Caco-2 (cell line): ENCODE measurements at places on chromosomes 5 and 9.

DNA sequence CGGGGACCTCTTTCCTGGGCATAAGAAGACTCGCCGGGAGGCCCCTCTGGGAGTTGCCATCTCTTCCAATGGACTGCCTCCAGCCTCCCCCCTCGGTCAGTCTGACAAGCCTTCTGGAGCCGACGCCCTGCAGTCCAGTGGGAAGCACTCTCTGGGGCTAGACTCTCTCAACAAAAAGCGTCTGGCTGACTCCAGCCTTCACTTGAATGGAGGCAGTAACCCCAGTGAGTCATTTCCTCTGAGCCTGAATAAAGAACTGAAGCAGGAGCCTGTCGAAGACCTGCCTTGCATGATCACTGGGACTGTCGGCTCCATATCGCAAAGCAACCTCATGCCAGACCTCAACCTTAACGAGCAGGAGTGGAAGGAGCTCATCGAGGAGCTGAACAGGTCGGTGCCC lies 28.4 kb upstream of the LTC4S start:
- no peak for DNase-seq

- DNase-seq, result no peak
Measured at GRCh38 chr9:97633859-97634490, 354 bp downstream of the NCBP1 start.

DNA sequence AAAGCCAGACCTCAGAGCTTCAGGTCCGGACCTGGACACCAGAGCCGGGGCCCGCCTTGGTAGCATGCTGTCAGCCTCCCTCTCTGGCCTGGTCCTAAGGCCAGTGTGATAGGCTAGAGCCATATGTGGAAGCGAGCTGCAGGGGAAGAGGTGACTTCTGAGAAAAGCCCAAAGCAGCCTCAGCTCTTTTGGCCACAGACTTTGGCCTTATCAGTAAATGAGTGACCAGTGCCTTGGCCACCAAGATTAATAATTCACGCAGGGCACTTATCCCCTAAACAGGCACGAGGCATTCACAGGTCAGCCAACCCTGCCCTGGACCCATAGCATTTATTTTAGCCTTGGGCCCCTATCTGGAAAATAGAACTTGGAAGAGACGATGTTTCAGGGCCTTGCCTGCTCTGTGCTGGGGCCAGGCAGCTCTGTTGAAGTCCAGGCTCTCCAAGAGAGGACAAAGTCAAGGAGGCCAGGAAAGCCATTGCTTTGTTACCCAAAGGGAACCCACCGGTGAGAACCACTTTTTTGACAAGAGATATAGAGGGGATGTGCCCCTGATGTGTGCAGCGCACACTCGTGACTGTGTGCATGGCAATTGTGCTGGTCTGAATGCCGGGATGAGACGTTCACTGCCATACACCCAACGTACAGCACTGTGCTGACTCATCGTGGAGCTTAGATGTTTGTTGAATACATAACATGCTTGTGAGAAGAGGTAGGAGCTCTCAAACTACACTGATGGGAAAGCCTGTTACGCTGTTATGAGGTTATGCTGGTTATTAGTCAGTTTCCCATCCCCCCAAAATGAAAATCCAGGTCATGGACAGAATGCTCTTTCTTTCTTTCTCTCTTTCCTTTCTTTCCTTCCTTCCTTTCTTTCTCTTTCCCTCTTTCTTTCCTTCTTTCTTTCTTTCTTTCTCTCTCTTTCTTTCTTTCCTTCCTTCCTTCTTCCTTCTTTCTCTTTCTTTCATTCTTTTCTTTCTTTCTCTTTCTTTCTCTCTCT lies 5.0 kb upstream of the SLC34A1 start:
- DNase-seq, result peak; percentile 89

- DNase-seq, result peak; percentile 87
Measured at GRCh38 chr5:125017796-125018195, 271.4 kb upstream of the ZNF608 start.

DNA sequence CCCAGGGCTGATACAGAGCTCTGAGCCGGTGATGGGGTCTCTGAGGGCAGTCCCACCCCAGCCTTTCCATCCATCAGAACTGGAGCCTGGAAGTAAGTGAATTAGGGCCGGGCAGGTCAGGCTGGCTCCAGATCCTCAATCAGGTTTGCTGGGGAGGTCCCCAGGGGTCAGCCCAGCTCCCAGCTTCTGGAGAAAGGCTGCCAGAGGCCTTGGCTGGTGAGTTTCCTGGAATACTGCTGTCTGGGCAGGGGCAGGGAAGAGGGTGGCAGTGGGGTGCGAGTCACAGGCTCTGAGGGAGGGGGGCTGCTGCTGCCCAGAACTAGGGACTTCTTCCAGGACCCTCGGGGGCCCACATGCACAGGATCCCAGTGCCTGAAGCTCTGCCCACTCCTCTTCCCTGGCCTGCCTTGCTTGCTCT lies 200.6 kb upstream of the MVB12B start:
- no peak for DNase-seq

DNA sequence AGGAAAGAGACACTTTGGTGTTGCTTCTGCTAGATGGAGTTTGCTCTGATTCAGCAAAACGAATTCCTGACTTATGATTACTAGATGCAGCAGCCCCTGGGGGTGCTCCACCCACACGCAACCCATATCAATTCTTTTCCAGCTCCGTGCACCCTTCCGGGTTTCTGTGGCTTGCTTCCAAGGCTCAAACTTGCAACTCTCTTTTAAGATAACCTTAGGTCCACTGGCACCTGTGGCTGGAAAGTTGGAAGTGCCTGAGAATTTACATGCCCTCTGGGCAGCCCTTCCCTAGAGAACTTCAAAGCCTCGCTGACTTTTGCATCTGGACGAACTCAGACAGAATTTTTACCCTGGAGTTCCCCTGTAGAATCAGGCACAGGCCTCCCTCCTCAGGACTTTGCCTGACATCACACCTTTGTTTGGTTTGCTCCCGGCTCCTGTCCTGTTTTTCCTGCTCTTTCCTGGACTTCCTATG lies 224.9 kb downstream of the SNX18 start:
- DNase-seq, result peak; percentile 75

- DNase-seq, result no peak
Measured at GRCh38 chr5:1840071-1840547, 38.9 kb downstream of the NDUFS6 start.

DNA sequence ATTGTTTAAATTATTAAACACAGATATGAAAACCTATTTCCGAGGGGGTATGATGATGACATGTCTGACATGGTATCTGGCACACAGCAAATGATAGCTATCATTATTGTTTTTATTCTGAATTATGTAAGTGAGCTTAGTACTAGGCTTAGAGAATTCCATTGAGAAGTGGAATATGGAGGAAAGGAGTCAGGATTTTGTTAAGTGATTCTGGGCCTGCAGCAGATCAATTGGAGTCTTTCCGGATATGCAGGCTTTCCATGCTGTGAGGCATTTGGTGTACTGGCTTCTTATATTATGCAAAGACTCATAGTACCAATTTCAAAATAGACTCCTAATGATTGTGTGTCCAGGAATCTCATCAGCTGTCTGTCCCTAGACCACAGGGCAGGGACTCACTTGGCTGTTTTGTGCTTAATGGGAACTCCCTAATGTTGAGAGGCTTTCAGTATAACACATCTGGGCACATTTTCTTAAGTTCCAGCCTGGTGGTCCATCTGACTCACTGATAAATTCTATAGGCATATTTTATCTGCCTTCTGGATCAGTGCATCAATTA lies 180.0 kb upstream of the KLF9 start:
- DNase-seq, result no peak

- peak; percentile 35 for DNase-seq
Measured at GRCh38 chr5:160289721-160290120, 22.6 kb downstream of the CCNJL start.

DNA sequence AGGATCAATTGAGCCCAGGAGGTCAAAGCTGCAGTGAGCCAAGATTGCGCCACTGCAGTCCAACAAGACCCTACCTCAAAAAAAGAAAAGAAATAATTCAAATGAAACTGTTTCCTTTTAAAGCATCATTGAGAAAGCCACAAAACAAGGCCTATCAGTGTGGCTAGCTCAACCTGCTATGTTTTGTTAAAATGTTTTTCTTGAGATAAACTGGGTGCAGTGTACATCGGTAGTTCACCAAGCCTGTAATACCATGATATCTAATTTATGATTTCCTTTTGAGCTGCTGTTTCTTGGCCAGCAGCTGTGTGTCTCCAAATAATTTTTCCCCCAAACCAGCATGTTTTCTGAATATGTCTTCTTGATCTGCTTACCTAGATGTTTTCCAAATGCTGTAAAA lies 97.3 kb upstream of the GOLGA1 start:
- DNase-seq, result no peak

DNA sequence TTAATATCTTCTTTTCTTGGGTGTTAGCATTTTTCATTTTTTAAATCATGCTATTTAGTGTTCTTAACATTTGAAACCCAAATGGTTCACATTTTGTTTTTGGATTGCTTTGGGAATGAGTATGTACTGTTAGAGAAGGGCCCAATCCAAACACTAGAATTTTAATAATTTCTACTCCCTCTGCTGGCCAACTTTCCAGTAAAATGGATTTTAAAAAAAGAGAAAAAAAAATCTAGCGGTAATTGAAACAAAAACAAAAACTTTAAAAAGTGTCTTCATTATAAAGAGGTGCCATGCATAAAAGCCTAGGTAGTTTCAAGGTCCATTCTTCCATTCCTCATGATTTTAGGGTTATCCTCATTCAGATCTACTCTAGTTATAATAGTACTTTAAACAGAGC lies 32.1 kb upstream of the RICTOR start:
- no peak for DNase-seq

- DNase-seq, result no peak
Measured at GRCh38 chr5:108508979-108509378, 127.1 kb upstream of the FBXL17 start.

DNA sequence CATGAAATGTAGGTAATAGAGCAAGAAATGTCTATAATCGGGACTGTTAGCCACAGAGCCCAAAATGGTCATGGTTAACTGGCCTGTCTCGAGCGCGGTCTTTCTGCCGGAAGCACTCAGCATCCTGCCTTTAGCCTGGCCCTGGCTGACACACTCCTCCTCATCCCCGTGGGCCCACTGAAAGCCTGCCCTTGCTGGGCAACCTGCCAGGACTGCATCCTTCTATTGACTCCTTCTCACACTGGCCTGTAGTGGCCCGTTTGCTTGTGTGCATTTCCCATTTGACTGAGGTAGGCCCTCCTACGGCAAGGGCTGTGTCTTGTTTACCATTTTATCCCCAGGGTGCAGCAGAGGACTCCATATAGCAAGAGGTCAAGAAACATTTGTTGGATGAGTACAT lies 215.7 kb downstream of the ATPSCKMT start:
- DNase-seq, result no peak

DNA sequence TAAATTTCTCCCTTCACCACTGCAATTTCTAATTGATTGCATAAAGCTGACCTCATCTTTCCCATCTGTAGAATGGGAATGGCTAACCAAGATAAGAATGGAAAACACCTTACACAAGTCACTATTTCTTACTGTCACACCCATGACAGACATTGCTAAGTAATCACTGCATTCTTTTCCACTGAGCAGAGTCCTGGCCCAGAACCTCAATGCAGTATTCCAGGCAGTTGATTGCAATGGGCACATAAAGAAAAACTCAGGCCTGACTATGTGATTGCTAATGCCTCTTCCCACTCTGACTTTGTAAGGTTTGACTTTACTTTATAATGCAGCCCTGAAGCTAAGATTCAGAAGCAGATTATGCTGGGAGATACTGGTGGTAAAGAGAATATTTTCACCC lies 29.3 kb downstream of the TRIM32 start:
- no peak for DNase-seq

DNA sequence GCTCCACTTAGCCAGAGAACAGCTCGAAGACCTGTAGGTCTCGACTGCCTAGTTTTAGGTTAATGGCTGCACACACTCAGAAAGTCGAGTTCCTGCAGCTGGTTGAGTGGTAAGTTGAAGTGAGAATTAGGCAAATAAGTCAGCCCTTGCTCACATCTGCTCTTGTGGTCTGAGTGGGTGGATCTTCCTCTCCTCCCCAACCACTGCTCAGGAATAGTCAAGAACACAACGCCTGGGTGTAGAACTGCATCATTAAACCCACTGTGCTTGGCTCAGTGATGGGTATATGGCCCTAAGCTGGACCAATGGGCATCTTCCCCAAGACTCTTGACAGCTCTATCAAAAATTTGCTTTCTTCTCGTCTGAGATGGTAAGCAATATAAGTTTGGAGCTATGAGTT lies 20.9 kb upstream of the ADAM19 start:
- DNase-seq, result no peak

DNA sequence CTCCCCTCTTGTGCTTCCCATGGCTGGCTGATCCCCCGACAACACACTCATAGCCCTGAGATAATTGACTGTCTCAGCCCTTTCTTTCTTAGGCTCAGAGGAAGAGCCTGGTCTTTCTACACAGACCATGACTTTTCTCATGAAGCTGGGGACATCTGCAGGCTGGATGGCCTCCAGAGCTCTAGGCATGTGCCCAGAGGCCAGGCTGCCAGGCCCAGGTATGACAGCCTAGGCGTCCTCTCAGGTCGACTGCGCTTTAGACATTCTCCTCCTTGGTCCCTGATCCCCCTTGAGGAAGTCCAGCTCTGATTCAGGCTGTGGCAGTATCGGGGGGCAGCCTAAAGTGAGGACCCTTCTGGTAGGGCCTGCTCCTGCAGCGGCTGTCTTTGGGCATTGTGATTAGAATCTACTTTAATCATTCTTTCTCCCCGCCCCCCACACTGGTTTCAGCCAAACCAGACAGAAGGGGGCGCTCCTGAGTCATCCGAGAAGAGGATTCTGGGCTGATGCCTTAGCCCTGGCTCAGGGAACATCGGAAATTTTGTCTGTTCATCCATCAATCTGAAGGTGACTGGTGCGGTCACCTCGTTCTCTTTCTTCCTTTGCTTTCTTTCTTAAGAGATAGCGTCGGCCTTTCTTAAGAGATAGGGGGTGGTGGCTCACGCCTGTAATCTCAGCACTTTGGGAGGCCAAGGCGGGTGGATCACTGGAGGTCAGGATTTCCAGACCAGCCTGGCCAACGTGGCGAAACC lies 66.5 kb upstream of the HSPA9 start:
- peak; percentile 83 for DNase-seq

DNA sequence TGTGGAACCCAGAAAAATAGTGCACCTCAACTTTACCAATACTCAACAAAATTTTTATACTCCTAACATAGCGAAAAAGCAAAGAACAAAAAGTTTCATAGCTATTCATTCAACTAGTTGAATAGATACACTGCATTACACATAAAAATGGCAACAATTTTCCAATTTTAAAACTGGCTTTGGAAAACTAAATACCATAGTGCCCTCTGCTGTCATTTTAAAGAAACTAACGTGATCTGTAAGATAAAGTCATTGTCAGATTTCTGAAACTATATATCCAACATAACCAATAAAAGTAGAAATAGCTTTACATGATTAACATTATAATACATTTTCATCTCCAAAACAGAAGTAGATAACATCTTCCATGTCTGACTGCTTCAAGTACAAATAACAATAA lies 31.6 kb downstream of the DTWD2 start:
- no peak for DNase-seq
